Parietal lobe (tissue), 2 donors: ENCODE measurements at places on chromosomes 12 and 14. TPM values are rescaled to one million over a fixed set of nuclear protein-coding genes. Genes with fewer than 3 reads are reported as not detected.

The ANKRD33 gene
- not detected for total RNA-seq

The TEX52 gene
- not detected for total RNA-seq

The MYO1H gene
- total RNA-seq = 0.31 TPM

The KLRC3 gene
- 0.63 TPM for total RNA-seq

The GPR137C gene
- 33.2 TPM for total RNA-seq

The C1RL gene
- 5.9 TPM for total RNA-seq

The PMCH gene
- not detected for total RNA-seq

The ACSS3 gene
- 6.3 TPM for total RNA-seq

The CATSPERB gene
- total RNA-seq = 0.63 TPM

The SYT10 gene
- total RNA-seq = 1.3 TPM

The RNASE11 gene
- total RNA-seq = not detected
